ENCODE measurements at places on chromosomes 13 and 19.

DNA sequence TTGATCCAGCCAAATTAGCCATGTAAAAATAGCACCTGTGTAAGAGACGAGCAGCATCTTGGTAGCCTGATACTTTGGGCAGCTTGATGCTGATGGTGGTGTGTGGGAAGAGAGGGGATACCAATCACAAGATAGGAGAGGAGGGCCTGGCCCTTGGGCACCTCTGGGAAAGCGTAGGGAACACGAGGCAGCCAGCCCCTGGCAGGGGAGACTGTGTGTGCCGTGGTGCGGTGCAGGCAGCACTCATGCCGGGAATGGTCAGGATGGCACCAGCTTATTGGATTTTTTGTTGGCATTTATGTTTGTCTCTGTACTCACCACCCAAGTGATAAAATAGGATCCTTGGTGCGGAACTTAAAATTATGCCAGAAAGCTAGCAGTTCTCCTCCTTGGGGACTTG lies 10.2 kb downstream of the SIGLEC8 start:
- DNase-seq, result no peak

DNA sequence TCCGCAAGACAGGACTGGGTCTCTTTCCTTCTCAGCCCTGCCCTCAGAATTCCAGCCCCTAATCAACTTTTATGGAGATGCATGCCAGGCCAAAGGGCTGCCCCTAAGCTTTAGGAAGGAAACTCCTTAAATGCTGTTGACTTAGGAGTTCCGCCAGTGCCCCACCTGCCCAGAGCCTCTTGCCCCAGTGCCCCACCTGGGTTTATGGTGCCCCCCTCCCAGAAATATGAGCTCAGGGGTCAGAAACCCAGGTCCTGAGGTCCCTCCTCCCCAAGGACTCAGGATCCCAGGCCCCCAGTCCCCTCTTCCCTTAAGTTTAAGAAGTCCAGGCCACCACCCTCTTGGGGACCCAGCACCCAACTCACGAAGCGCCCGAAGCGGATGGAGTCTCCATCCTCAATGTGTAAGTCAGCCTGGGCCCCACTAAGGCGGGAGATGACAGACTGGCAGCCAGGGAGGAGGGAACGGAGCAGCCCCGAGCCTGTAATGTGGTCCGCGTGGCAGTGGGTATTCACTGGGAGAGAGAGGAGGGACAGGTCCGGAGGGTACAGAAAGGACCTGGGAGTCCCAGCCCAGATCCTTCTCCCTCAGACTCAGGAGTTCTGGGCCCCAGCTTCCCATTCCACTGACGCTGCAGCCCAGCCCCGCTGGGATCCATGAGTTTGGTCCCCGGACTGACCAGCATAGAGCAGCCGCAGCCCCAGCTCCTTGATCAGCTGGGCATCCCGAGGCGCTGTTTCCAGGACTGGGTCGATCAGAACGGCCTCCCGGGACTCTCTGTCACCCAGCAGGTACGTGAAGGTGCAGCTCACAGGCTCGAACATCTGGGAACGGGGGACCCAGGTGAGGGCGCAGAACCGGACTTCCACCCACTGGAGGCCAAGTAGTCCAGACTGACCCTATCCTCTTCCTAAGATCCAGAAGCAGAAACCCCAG lies 897 bp downstream of the ETHE1 start:
- DNase-seq, result no peak

DNA sequence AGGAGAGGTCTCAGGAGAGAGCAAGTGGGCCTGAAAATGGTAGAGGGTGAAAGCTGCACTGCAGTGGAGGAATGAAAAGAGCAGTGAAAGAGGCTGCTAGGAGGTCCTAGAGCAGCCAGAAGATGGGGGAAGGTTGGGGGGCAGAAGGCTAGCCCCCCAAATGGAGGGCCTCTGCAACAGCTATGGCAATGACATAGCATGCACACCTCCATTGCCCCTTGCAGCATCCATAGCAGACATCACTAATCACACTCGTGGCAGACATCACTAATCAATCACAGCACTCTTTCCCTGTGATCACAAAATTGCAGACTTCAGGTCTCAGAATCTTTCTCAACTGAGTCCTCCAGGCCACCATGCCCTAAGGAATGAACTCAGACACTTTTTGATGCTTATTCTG lies 21.9 kb downstream of the CCL25 start:
- DNase-seq, result no peak

DNA sequence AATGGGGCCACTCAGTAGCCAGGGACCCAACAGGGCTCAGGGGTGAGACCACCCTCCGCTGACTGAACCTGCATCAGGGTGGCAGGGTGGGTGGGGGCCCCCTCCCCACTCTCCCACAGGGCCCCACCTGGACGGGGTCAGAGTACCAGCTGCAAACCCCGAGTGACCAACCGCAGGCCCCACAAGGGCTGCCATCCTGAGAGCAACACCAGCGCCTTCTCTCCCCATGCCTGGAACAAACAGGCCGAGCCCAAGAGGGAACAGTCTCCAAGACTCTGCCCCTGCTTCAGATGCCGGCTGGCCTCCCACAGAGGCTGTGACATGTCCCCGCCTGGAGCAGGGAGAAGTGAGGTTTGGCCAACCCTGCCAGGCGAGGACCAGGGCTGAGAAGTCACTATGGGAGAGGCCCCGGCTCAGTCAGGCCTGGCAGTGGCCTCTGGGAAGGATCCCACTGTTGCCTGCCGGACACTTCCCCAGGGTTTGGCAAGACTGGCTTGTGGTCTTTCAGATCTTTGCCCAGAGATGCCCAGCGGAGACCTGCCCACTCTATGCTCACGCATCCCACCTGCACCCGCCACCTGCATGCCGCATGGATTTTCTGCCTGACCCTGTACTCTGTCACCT lies 27.2 kb downstream of the MPND start:
- DNase-seq, result no peak

GRCh38 chr19:51546107-51546649 lies 14.7 kb upstream of the SIGLEC6 start:
- no peak for DNase-seq

GRCh38 chr19:7386308-7386707 lies 37.6 kb downstream of the ARHGEF18 start:
- DNase-seq, result no peak

- no peak for DNase-seq
Observed at GRCh38 chr19:40244579-40245317, 18.3 kb upstream of the CCNP start.

DNA sequence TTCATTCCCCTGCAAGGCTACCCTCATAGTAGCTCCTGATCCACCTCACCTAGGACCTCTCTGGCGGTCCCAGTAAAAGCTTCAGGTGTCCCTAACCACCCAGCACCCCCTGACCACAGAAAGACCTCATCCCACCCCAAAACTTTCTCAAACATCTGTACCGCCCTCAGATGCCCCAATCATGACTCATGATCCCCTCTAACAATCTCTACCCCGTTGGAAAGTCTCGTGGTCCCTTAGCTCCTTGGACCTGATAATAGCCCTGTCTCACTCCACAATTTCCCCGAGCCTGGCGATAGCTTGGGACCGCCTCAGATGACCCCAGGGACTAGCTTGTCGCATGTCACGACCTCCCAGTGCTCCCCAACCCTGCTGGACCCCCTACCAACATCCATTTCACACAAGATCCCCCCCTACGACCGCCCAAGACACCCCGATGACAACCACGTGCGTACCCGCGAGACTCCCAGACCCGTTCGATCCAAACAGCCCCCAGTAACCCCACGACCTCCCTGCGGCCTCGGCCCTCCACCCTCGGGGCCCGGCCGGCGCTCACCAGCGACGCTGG lies 450 bp downstream of the NDUFA11 start:
- DNase-seq, result no peak

- DNase-seq, result no peak
Observed at GRCh38 chr19:54100561-54100960, at the start of gene OSCAR. Gene OSCAR (minus strand): TSS chr19:54100803. CDS start chr19:54100792, 11 bp downstream.

GRCh38 chr19:9370738-9371619 lies 8.2 kb downstream of the ZNF177 start:
- no peak for DNase-seq

- no peak for DNase-seq
Observed at GRCh38 chr13:28355822-28356371, 139.0 kb downstream of the FLT1 start.

GRCh38 chr13:54787754-54788153 lies 1759.1 kb downstream of the OLFM4 start:
- DNase-seq, result no peak

GRCh38 chr19:48874303-48875135 lies 2.3 kb downstream of the PPP1R15A start:
- DNase-seq, result no peak

DNA sequence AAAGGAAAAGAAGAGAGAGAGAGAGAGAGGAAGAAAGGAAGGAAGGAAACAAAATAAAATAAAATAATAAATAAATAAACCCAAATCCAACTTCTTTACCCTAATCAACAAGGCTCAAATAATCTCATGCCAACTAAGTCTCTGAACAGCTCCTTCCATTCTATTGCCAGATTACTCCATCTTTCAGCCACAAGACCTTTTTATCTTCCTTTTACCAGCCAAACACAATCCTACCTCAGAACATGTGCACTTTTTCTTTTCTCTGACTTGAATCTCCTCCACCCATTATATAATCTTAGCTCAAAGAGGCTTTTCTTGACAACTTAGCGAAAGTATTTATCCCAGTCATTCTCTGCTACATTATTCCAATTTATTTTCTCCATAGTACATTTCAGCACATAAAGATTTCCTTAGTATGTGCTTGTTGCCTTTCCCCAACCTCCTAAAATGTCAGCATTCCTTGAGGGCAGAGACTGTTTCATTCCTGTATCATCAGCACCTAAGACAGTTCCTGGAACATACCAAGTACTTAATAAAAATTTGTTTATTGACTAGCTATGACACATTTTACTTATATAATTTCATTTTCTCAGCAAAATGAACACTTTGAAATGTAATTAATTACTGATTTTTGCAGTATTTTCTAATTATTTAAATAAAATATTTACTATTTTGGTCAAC lies 33.5 kb upstream of the USPL1 start:
- no peak for DNase-seq

- no peak for DNase-seq
Observed at GRCh38 chr13:86554066-86554465, 754.8 kb upstream of the SLITRK6 start.

DNA sequence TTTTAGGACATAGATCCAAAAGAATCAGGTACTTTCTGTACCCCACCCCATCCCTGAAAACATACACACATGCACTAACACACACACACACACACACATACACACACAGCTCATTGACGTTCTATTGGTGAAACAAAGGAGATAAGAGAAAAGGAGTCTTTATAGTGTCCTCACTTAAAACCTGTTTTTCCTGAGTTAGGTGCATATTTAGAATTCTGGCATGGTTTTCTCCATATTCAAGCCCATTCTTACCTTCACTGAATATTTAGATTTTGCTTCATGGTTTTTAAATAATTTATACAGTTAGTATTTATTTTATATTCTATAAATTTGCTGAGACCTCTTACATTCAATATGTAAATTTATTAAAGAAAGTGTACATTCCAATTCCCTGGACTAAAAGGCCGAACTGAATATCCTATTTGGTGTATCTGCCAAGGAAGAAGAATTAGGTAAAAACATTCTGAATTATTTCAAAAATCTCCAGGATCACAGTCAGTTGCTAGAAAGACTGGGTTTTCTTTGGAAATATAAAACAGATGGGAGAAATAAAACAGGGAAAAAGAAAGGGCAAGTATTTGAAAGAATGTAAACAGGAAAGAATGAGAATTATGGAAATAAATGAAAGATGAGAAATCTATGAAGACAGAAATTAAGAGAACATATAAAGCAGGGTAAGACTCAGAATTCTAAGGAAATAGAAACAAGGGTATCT lies 556.2 kb downstream of the KCTD12 start:
- no peak for DNase-seq

DNA sequence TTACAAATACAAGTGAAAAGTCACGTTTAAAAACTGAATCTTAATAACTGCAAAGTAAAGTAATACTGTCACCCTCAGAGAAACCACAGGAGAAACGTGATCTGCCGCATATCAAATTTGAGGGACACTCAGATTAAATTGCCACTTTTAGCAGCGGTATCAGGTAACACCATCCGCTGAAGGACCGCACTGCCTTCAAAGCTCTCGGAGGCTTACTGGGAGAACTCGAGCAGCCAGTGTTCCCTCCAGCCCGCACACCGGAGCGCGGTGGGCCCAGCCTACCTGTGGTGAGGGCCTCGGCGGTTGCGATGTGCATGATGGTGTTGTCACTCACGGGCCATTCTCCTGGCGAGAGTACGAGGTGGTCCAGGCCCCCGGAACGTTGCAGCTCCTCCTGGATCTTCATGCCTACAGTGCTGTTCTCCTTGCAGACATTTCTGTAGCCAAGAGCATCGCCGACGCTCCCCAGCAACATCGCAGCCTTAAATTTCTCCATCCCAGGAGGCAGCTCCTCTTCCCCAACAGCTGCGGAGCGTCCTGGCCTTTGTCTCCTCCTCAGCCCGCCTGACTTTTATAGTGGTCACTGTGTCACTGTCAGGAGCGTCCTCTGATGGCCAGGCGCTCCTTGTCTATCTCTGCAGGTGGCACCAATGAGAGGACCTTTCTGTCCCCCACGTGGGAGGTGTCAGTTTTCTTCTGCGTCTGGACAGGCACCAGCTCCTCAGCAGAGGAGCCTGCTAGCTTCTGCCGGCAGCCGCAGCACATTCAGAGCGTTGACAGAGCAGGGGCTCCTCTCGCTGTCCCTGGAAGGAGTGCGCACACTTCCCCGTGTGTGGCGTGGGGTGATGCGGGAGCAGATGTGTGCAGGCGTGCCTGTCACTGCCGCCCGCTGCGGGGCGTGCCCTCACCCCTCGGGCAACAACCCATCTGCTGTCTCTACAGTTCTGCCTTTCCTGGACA lies at the start of gene ADPRHL1:
Gene ADPRHL1 (minus strand): TSS at position 547 of the 960 bp plus-strand sequence. CDS start 51 bp downstream, at position 496.
- DNase-seq, result no peak

DNA sequence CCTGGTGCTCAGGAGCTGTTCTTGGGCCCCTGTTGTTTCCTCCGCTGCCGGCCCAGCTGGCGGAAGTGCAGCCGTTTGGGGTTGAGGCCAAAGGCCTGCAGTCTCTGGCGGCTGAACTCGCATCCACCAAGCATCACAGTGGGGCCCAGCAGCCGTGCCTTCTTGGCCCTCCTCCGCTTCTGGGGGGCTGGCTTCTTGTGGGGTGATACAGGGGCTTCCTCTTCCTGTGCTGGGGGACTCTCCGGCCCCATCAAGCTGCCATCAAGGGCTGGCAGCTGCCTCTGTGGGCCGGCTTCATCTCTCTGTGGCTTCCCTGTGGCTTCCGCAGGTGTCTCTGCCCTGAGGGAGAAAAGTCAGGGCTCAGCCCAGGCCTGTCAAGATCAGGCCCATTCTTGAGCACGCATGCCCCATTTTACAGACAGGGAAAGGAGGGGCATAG lies 10.3 kb downstream of the ATG4D start:
- no peak for DNase-seq

DNA sequence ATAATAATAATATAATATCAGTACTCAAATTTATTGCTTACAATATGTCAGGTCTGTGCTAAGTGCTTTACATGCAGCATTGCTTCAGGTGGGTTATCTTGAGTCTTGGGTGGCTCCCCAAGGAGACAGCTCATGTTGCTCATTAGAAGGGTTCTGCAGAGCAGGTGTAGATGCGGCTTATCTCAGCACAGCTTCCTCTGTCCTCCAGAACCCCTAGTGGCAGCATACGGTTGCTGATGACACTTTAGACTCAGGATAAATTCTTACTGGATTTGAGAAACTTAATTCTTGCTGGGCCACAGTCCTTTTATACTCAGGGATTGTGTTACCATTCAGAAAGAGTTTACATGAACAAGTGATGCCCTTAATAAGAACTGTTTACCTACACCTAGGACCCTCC lies 8.9 kb downstream of the COG3 start:
- DNase-seq, result no peak

GRCh38 chr19:4588291-4588761 lies 28.8 kb upstream of the SEMA6B start:
- DNase-seq, result no peak

All from COLO829 (cell line).